ENCODE measurements at places on chromosomes 16 and 17.

DNA sequence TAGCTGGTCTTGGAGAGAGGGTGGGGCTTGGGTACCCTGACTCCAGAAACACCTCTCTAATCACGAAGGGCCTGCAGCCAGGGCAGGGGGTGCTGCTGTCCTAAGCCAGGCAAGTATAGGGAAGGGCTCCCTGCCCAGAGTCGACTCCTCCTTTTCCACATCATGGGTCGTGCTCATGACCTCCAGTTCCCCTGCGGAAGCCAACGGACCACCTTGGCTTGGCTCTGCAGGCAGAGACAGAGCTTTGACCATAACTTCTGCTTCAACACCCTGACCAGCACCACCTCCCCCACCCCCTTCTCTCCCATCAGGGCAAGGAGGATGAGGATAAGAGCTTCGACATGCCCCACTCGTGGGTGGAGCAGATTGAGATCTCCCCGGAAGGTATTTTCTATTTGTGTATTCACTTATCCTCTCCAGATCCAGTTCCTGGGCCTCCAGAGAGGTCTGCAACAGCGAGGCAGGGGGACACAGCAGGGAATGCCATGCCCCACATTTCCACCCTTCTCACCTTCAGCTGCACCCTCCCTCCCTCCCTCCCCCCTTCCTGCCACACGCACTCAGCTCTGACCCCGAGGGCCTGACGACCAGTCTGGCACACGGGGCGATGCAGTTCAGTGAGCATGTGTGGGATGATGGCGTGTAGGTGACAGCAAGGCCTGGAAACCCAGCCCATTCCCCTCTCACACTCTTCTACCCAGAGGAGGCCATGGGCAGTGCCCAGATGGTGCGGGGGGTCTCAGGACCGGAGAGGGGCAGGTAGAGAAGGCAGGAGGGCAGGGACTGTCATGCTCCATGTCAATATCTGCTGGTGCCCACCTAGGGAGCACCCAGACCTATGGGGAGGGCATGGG lies 14.0 kb upstream of the KATNB1 start:
- no peak for DNase-seq

- DNase-seq = no peak
Observed at GRCh38 chr17:72829883-72830282, 262.6 kb downstream of the SLC39A11 start.

DNA sequence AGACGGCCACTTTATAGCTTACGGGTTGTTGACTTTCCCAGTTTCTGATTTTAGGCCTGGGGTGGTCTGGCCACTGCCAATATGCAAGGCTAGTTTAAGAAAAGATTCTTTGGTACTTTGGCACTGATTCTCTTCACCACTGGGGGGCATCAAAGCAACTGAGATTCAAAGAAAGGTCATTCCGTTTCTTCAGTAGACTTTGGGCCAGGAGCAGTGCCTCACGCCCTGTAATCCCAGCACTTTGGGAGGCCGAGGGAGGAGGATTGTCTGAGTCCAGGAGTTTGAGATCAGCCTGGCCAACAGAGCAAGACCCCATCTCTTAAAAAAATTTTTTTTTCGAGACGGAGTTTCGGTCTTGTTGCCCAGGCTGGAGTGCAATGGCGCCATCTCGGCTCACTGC lies 53.0 kb downstream of the RPA1 start:
- no peak for DNase-seq

DNA sequence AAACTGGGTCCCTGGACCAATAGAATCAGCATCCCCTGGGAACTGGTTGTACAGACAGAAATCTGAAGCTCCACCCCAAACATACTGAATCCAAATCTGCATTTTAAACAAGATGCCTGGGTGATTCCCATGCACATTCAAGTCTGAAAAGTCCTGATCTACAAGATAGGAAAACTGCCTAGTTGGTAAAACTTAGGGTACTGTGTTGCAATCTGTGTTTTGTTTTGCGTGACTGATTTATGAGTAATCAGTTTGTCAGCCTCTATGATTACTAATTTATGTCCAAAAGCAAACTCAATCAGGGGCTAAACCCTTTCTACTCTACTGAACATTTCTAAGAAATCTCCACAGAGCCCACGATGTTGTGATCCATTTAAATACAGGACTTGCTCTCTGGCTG lies 103.8 kb downstream of the YPEL2 start:
- no peak for DNase-seq

GRCh38 chr16:56726926-56727325 lies 3.0 kb upstream of the NUP93 start:
- DNase-seq = no peak

DNA sequence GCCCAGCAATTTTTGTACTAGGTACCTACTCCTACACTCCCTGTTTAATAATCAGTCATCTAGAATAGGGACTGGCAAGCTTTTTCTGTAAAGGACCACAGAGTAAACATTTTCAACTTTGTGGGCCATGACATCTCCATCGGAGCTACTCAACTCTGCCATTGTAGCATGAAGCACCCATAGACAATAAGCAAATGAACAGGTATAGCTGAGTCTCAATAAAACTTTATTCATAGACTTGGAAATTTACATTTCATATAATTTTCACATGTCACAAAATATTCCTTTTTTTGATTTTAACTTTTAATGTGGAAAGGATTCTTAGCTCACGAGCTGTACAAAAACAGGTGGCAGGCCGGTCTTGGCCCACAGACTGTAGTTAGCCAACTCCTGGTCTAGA lies 345.8 kb downstream of the SOX9 start:
- no peak for DNase-seq

DNA sequence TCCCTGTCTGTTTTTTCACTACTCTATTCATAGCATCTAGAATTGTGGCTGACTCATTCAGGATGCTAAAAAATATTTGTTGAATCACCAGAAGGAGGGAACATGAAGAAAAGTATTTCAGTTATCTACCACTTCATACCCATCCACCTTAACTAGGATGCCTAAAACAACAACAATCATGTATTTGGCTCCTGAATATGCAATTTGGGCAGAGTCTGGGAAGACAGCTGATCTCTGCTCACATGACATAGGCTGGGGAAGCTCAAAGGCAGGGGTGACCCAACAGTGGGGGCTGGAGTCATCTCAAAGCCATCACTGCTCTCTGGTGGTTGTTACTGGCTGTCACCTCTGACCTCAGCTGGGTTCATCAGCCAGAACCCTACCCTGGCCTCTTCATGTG lies 80.1 kb upstream of the RPL38 start:
- no peak for DNase-seq

- peak; percentile 42 for DNase-seq
Observed at GRCh38 chr17:1123921-1124715, 55.7 kb downstream of the ABR start.

- DNase-seq = no peak
Observed at GRCh38 chr17:54452666-54453348, 447.8 kb upstream of the TOM1L1 start.

DNA sequence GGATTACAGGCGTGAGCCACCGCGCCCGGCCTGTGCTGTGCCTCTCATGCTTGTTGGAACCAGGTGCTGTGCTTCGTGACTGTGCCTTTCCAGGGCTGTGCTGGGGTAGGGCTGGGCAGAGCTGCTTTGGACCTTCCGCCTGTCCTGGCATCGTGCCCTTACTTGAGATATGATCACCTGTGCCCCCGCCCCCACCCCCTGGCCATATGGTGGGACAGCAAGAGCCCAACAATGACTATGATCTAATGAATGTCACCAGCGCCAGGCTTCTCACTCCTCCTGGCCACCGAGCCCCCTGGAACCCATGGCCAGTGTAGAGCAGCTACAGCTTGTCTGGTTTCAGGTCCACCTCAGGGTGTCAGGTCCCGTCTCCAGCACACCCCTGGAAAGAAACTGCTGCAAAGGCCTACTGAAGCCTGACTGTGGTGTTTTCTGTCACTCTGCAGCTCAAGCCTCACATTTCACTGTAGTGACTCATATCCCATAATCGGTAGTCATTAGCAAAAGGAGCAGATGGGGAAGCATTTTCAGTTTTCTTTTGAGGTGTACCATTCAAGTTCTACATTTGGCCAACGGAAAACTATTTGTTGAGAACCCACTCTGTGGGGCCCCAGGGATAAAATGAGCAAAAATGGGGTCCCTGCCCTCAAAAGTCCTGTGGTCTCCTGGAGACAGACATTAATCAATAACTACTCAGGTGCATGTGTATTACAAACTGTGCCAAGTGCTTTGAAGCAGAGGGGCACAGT lies 22.1 kb downstream of the FCSK start:
- no peak for DNase-seq

GRCh38 chr17:10337976-10338375 lies 34.8 kb downstream of the MYH13 start:
- DNase-seq = no peak

DNA sequence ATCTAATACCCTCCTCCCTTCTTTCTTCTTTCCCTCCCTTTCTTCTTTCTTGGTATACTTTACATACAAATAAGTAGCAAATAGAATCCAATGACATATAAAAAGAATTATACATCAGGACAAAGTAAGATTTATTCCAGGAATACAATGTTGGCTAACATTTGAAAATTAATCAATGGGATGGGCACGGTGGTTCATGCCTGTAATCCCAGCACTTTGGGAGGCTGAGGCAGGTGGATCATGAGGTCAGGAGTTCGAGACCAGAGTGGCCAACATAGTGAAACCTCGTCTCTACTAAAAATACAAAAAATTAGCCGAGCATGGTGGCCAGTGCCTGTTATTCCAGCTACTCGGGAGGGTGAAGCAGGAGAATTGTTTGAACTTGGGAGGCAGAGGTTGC lies 72.1 kb downstream of the BCAS3 start:
- no peak for DNase-seq

DNA sequence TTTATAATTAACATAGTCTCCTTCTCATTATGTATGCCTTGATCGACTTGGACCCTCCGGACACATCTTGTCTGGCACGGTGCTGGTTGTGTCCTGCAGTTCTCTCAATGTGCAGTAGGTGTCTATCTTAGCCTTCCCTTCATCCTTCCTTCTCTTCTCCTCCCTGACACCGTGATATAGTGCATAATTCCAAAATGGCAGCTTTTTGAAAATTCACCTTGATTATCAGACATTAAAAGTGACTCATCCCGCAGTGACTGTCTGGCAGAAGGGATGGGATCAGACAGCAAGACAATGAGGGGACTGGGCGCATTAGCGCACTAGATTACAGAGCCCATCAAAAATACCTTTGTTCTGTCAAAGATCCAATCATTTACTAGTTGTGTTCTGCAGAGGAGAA lies 70.0 kb upstream of the PMFBP1 start:
- no peak for DNase-seq

GRCh38 chr17:67018471-67019434 lies 25.6 kb upstream of the CACNG1 start:
- no peak for DNase-seq

- DNase-seq = no peak
Observed at GRCh38 chr16:85991856-85992255, 92.9 kb downstream of the IRF8 start.

DNA sequence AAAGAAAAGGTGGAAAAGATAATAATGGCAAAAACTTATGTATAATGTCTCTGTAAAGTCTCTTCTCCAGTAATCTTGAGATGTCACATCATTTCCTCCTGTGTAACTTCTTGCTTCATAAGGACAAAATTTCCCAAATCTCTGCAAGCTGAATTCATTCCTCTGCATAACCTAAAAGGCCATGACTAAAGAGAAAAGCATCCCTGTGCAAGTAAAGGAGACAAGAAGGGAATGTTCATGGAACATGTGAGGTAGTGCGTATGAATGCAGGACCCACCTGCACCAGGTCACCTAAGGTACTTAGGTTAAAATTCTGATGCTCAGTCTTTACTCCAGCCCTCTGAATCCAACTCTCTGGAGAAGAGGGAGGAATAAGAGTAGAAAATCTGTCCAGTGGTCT lies 46.9 kb upstream of the NLK start:
- no peak for DNase-seq

GRCh38 chr17:16937431-16937830 lies 34.5 kb downstream of the TNFRSF13B start:
- no peak for DNase-seq

DNA sequence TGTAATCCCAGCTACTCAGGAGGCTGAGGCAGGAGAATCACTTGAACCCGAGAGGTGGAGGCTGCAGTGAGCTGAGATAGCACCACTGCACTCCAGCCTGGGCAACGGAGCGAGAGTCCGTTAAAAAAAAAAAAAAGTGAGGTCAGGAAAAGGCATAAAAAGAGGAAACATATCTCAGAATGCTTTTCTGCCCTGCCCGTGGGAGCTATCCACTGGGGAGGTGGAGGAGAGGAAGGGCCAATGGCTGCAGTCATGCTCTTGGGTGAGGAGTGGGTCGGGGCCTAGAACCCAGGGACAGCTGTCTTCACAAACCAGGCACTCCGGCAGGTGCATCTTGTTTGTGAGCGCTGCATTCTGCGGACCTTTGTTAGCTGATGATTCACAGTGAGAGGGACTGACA lies 60.0 kb upstream of the CDC42EP4 start:
- no peak for DNase-seq

- no peak for DNase-seq
Observed at GRCh38 chr16:27431773-27432532, 30.0 kb downstream of the IL21R start.

GRCh38 chr16:78669994-78670393 lies 570.5 kb downstream of the WWOX start:
- DNase-seq = no peak

DNA sequence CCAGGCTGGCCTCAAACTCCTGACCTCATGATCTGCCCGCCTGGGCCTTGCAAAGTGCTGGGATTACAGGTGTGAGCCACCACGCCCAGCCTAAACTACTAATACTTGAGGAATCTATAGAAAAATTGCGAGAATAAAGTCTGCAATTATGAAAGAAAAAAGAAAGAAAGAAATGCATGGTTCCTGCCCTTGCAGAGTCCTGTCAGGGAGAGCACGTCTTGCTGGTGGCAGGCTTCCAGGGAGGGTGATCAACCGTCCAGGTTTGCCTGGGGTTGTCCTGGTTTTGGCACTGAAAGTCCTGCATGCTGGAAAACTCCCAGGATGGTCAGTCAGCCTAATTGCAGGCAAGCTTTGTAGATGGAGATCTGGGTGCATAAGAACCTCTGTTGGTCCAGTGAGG lies 21.5 kb upstream of the KIFC3 start:
- no peak for DNase-seq

GRCh38 chr17:68184816-68185436 lies 62.9 kb upstream of the AMZ2 start:
- DNase-seq = no peak

GRCh38 chr17:80827646-80828643 lies 163.7 kb upstream of the CHMP6 start:
- DNase-seq = peak; percentile 42

GRCh38 chr16:50769-51591 lies 2.4 kb downstream of the POLR3K start:
- DNase-seq = no peak

- DNase-seq = no peak
Observed at GRCh38 chr17:19287651-19288050, 50.5 kb downstream of the EPN2 start.

- no peak for DNase-seq
Observed at GRCh38 chr17:54257440-54257839, 434.7 kb downstream of the KIF2B start.
